Mesothelial cell of epicardium (in vitro differentiated cells): ENCODE measurements at places on chromosomes 4 and X. TPM values are rescaled to one million over a fixed set of nuclear protein-coding genes. Genes with fewer than 3 reads are reported as not detected.

DNA sequence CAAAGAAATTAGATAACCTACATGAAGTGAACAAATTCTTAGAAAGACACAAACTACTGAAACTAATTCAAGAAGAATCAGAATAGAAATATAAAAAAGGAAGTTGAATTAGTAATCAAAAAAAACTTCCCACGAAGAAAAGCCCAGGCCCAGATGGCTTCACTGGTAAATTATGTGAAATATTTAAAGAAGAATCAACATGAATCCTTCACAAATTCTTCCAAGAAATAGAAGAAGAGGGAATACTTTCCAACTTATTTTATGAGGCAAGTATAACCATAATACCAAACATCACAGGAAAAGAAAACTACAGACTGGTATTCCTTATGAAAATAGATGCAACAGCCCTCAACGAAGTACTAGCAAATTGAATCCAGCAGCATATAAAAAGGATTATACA is 30.7 kb downstream of the MOSPD2 start:
- H3K4me3 ChIP-seq: no peak overlapping the region
- no peaks in the 10 kb centered on the region for H3K4me1 ChIP-seq
- H3K36me3 ChIP-seq: peaks cover 29% of the 10 kb centered on the region
- H3K27me3 ChIP-seq: no peaks in the 10 kb centered on the region

GRCh38 chrX:53288189-53288588 is 6.8 kb upstream of the IQSEC2 start:
- H3K27ac ChIP-seq: no peak overlapping the region
- DNase-seq: no peak
- H3K4me3 ChIP-seq: no peak overlapping the region
- no peaks in the 10 kb centered on the region for H3K36me3 ChIP-seq
- H3K4me1 ChIP-seq: peaks cover 21% of the 10 kb centered on the region

GRCh38 chr4:86614865-86615264 is 20.8 kb downstream of the PTPN13 start:
- no peak overlapping the region for H3K4me3 ChIP-seq
- DNase-seq: no peak
- H3K36me3 ChIP-seq: peaks cover 10% of the 10 kb centered on the region
- H3K27ac ChIP-seq: no peak overlapping the region

DNA sequence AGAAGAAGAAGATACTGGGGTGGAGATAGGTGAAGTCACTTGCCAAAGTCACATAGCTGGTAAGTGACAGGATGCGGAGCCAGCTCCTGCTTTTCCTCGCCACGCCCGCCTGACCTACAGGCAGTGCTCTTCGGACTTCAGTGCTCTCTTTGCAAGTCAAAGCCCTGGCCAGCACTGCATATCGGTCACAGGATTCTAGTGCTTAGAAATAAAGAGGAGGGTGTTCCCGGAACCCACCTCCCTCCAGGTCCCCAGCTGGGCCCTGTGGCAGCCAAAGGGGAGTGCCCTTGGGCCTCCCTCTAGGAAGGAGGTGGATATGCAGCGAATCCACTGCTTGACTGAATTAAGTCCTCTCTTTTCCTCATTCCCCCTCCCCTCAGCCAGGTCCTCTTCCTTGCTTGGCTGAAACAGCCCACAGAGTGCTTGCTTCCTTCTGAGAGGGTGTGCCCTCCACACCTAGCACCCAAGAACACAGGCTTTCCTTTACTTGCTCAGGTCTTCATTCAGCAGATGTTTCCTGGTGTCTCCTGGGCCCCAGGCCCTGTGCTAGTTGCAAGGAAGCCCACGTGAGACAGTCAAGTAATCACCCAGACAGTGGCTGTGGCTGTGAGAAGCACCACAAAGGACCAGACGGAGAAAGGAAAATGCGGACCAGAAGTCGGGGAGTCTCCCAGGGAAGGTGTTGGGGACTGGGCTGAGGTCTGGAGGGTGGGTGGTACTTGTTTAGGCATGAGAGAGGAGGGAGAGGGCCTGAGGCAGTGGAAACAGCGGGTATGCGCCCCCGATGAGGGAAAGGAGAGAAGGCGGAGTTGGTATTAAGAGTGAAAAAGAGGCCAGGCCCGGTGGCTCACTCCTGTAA is 14.0 kb upstream of the HMGB3 start:
- no peaks in the 10 kb centered on the region for H3K4me1 ChIP-seq
- H3K27me3 ChIP-seq: no peaks in the 10 kb centered on the region
- no peak overlapping the region for H3K4me3 ChIP-seq
- no peak overlapping the region for H3K27ac ChIP-seq
- H3K36me3 ChIP-seq: no peaks in the 10 kb centered on the region
- DNase-seq: no peak

GRCh38 chr4:33959519-33959918 is 2284.8 kb downstream of the ARAP2 start:
- peak overlapping the region; percentile 50 for H3K27ac ChIP-seq
- peaks cover 13% of the 10 kb centered on the region for H3K4me1 ChIP-seq
- H3K27me3 ChIP-seq: no peaks in the 10 kb centered on the region

GRCh38 chr4:183838987-183839712 is 66.0 kb upstream of the STOX2 start:
- no peaks in the 10 kb centered on the region for H3K27me3 ChIP-seq
- peaks cover 33% of the 10 kb centered on the region for H3K4me1 ChIP-seq
- no peak for DNase-seq

DNA sequence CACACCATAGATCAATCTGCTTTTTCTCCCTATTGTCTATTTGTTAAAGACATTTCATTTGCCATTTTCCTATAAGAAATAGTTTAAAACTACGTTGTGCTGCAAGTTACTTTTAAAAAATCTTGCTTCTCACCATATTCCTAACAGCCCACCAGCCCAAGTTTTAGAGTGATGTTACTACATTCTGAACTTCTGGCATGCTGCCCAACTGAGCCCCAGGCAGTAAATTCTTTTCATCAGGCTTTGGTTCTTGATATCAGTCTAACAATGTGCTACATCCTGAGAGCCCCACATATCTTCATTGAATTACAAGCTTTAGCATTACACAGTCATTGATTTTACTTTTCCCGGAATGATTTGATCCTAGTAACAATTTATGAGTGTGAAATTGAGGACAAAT is 283.8 kb upstream of the IL1RAPL1 start:
- peak; percentile 79 for DNase-seq
- H3K27me3 ChIP-seq: no peaks in the 10 kb centered on the region
- H3K27ac ChIP-seq: peak overlapping the region; percentile 83
- H3K4me3 ChIP-seq: no peak overlapping the region
- H3K36me3 ChIP-seq: peaks cover under 1% of the 10 kb centered on the region

- no peak overlapping the region for H3K4me3 ChIP-seq
- H3K27ac ChIP-seq: no peak overlapping the region
- H3K36me3 ChIP-seq: peaks cover 7% of the 10 kb centered on the region
- no peak for DNase-seq
Measured at GRCh38 chr4:87209182-87209581, 11.2 kb downstream of the KLHL8 start.

DNA sequence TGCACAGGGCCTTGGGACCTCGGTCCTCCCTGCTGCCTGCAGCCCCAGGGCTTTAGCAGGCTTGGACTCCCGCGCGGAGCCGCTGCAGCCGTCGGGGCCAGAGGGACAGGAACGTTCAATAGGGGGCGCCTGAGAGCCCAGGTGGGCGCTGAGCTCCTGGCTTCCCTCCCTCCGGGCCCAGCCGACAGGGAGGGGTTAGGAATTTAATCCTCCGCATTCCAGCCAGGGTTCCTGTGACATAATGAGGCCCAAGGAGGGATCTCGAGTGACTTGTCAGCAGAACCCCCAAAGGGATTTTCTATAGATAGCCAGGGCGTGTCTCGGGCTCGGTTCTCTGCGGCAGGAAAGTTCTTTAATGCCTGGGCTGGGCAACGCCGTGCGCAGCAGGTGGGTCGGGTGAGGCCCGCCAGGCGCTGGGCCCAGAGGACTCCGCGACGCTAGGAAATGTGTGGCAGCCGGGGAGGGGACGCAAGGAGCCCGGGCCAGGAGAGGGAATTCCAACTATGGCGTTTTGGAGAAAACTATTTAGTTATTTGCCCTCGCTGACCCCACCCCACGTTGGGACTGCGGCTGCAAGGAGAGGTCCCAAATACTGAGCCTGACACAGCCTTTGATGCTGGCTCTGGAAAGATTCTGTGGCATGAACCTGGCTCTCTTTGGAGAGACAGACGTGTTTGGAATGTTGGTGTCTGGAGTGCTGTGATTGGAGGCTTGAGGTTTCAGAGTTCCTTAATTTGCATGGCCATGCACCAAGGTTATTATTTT is 285.2 kb upstream of the GATB start:
- H3K4me3 ChIP-seq: peak overlapping the region; percentile 56
- H3K27me3 ChIP-seq: no peaks in the 10 kb centered on the region
- H3K36me3 ChIP-seq: no peaks in the 10 kb centered on the region

DNA sequence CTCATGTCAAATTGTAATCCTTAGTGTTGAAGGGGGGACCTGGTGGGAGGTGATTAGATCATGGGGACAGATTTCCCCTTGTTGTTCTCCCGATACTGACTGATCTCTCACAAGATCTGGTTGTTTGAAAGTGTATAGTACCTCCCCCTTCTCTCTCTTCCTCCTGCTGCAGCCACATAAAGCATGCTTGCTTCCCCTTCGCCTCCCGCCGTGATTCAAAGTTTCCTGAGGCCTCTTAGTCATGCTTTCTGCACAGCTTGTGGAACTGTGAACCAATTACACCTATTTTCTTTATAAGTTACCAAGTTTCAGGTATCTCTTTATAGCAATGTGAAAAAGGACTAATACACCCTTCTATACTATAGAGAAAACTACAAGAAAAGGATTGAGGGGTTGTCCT is 1170.5 kb upstream of the AGA start:
- DNase-seq: no peak
- H3K4me3 ChIP-seq: no peak overlapping the region
- peaks cover 7% of the 10 kb centered on the region for H3K4me1 ChIP-seq

DNA sequence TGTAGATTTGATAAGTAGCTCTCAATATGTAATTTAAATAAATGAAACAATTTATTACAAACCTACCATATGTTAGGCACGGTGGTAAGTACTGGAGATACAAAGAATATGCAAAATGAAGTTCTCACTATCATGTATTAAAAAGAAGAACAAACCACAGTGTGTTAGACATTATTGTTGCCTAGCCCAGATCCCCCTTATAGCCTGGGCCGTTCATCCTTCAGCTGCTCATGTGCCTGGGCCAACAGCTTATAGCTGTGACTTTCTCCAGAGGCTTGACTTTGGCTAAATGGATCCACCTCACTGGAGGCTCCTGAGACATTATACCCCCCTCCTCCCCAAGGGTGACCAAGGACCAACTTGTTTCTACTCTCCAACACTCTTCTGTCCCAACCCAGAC is 29.8 kb upstream of the CCNG2 start:
- peaks cover 32% of the 10 kb centered on the region for H3K4me1 ChIP-seq
- DNase-seq: no peak
- peaks cover 3% of the 10 kb centered on the region for H3K36me3 ChIP-seq
- H3K27ac ChIP-seq: no peak overlapping the region

GRCh38 chr4:88734403-88734949 is 36.8 kb upstream of the NAP1L5 start:
- no peak for DNase-seq
- H3K27ac ChIP-seq: no peak overlapping the region
- no peaks in the 10 kb centered on the region for H3K27me3 ChIP-seq

DNA sequence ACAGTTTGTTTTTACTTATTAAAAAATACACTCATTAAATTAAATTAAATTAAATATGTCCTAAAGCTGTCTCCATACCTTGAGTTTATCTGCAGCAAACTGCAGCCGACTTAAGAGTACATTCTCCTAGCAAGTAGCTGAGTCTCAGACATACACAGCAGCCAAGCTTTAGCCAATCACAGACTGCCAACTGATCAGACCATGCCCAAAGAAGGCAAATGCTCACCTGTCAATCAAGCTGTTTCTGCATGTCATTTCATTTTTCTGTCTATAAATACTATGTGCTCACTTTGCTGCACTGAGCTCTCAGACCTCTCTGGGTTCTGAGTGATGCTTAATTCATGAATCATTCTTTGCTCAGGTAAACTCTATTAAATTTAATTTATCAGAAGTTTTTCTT is 280.9 kb upstream of the EPHA5 start:
- H3K36me3 ChIP-seq: no peaks in the 10 kb centered on the region
- H3K4me3 ChIP-seq: no peak overlapping the region
- no peak for DNase-seq
- H3K27me3 ChIP-seq: no peaks in the 10 kb centered on the region

- no peaks in the 10 kb centered on the region for H3K36me3 ChIP-seq
- no peaks in the 10 kb centered on the region for H3K4me1 ChIP-seq
- no peak overlapping the region for H3K27ac ChIP-seq
- no peak overlapping the region for H3K4me3 ChIP-seq
- no peaks in the 10 kb centered on the region for H3K27me3 ChIP-seq
- DNase-seq: no peak
Measured at GRCh38 chrX:148271263-148271662, 229.2 kb upstream of the AFF2 start.

- H3K27me3 ChIP-seq: peaks cover 70% of the 10 kb centered on the region
- peaks cover 5% of the 10 kb centered on the region for H3K36me3 ChIP-seq
- no peak overlapping the region for H3K27ac ChIP-seq
- no peaks in the 10 kb centered on the region for H3K4me1 ChIP-seq
- H3K4me3 ChIP-seq: no peak overlapping the region
Measured at GRCh38 chr4:1154523-1155182, 17.7 kb downstream of the SPON2 start.

- no peak overlapping the region for H3K27ac ChIP-seq
- no peak overlapping the region for H3K4me3 ChIP-seq
- no peaks in the 10 kb centered on the region for H3K4me1 ChIP-seq
- no peaks in the 10 kb centered on the region for H3K36me3 ChIP-seq
- DNase-seq: no peak
- H3K27me3 ChIP-seq: no peaks in the 10 kb centered on the region
Measured at GRCh38 chr4:126202226-126202625, 887.5 kb downstream of the FAT4 start.

DNA sequence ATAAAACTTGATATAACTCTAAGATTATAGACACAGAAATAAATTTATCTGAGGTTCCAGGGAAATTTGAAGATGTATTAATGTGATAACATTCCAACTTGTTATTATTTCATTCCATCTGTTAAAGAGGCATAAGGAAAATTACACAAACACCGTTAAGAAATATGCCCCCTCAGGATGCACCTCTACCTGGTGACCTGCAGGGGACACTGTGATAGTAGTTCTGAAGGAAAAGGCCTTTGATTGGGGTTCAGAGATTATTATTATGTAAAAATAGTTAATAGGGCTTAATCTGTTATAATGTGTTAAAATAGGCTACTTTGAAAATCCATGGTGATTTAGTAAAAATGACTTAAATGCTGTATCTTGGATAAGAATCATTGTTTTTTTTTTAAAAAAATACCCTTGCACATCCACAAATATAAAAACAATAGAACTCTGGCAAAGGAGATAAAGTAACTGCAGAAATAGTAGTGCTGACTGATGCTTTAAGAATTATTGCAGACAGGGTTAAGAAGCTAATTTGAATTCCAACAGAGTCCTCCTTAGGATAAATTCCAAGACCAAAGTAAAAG is 6.1 kb upstream of the ABRAXAS1 start:
- no peaks in the 10 kb centered on the region for H3K27me3 ChIP-seq
- no peak overlapping the region for H3K4me3 ChIP-seq
- peaks cover 12% of the 10 kb centered on the region for H3K4me1 ChIP-seq
- H3K36me3 ChIP-seq: no peaks in the 10 kb centered on the region
- peak overlapping the region; percentile 77 for H3K27ac ChIP-seq

- no peak overlapping the region for H3K4me3 ChIP-seq
- no peaks in the 10 kb centered on the region for H3K27me3 ChIP-seq
- peaks cover 78% of the 10 kb centered on the region for H3K36me3 ChIP-seq
- no peak for DNase-seq
Measured at GRCh38 chr4:183700407-183700806, 41.3 kb downstream of the TRAPPC11 start.

OCIAD2 gene
- total RNA-seq: 72.4 to 76.0 TPM (median 73.1 TPM) in 3 replicates

ALB gene
- total RNA-seq: 0.59 to 1.5 TPM (median 0.63 TPM) in 3 replicates

OPN1MW2 gene
- not detected in 3 replicates for total RNA-seq

PNMA5 gene
- total RNA-seq: not detected in 3 replicates

SLC2A9 gene
- 4.8 to 5.1 TPM (median 5.0 TPM) in 3 replicates for total RNA-seq

PAGE1 gene
- total RNA-seq: not detected in 3 replicates

DKK2 gene
- total RNA-seq: 23.5 to 26.3 TPM (median 25.3 TPM) in 3 replicates

UNC5C gene
- 76.7 to 77.9 TPM (median 77.1 TPM) in 3 replicates for total RNA-seq

TLR7 gene
- 0.04 TPM in 2 of 3 replicates, not detected in the other for total RNA-seq

CSAG2 gene
- total RNA-seq: not detected in 3 replicates

MCTS1 gene
- total RNA-seq: 33.5 to 39.5 TPM (median 34.8 TPM) in 3 replicates
